Kasumi-1 (cell line): ENCODE measurements at places on chromosomes 1 and 21.

DNA sequence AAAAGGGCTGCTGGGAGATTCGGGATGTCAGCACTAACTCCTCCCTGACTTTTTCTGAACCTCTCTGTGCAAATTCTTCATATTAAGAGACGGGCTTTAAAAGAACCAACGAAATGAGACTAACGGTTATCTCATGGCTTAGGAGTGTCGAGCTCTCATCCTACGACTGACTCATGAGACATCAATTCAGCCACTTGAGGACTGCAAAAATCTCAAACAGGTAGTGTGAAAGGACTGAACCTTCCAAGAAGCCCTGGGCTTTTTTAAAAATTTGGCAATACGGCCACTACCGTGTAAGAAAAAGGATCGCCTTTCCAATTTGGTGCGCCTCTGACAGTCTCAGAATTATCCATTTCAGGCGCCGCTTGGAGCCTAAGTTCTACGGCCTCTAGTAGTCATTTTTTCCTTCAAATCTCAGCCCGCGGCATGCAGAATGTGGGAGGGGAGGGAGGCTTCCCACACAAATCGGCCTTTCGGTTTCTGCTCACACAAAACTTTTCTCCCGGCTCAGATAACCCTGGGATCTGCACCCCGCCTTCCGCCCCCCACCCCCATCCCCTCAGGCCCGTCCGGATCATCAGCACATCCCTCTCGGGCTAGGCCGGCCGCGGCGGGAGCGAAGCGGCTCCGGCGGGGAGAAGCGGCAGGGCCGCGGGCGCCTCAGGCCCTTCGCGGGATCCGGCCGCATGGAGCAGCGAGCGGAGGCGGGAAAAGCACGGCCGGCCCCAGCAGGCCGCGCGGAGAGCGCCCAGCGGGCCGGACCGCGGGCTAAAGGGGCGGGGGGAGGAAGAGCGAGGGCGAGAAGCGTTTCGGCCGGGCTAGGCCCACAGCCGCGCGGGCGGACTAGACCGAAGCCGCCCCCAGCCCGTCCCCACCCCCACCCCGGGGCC, 618 bp downstream of the HNRNPR start:
- peak; percentile 36 for DNase-seq

- no peak for DNase-seq
Measured at GRCh38 chr1:84366786-84367185, 31.5 kb upstream of the DNASE2B start.

- DNase-seq = peak; percentile 53
Measured at GRCh38 chr1:84689514-84690396, 506 bp downstream of the SSX2IP start.

DNA sequence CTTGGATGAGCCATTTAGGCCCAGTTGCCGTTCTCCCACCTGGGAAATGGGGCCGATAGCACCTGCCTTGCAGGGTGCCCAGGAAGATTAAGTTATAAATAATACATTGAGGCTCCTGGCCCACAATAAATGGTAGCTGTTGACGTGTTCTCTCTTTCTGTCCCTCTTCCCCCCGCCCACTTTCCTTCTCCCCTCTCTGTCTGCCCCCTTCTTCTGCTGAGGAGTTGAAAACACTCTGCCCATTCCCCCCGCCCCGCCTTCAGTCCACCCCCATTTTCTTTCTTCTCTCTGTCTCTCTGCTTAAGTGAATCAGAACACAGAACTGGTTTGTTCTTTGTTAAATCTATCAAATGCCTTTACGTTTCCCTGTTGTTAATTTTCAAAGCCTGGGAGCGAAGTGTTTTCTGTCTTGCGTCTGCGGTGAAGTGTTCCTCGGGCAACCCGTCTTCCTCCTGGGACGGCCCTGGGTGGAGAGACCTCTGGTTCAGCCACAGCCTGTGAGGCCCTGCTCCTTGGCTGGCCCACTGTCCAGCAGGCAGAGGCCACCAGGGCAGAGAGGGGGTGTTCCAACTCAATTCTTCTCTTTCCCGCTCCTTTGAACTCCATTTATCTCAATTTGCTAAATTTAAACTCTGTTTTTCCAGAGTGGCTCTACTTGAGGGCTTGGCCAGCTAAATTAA, 29.3 kb upstream of the SELENON start:
- DNase-seq = no peak

GRCh38 chr1:225343618-225344017, 84.2 kb downstream of the LBR start:
- peak; percentile 82 for DNase-seq

- DNase-seq = no peak
Measured at GRCh38 chr1:154707901-154708463, 100.0 kb upstream of the ADAR start.

DNA sequence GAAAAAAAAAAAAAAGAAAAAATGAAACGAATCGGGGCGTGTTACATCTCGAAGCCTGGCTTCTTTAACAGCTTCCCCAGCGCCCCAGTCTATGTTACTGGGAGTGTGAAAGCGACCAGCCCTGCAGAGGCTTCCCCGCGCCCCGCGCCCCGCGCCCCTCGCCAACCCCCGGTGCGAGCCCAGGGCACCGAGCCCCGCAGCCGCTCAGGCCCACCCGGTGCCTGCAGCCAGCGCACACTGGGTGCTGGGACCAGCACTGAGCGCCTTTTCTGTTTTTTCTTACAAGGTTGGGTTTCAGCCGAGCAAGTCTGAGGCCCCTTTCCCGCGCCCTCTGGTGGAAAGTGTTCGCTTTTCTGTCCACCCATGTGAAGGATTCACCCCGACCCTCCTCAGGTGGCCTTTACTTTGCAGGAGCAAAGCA, 42.1 kb upstream of the ZNF496 start:
- peak; percentile 76 for DNase-seq

GRCh38 chr1:16356867-16357266, 4.6 kb upstream of the FBXO42 start:
- DNase-seq = no peak

- no peak for DNase-seq
Measured at GRCh38 chr21:43927591-43928221, 62.7 kb downstream of the AGPAT3 start.

DNA sequence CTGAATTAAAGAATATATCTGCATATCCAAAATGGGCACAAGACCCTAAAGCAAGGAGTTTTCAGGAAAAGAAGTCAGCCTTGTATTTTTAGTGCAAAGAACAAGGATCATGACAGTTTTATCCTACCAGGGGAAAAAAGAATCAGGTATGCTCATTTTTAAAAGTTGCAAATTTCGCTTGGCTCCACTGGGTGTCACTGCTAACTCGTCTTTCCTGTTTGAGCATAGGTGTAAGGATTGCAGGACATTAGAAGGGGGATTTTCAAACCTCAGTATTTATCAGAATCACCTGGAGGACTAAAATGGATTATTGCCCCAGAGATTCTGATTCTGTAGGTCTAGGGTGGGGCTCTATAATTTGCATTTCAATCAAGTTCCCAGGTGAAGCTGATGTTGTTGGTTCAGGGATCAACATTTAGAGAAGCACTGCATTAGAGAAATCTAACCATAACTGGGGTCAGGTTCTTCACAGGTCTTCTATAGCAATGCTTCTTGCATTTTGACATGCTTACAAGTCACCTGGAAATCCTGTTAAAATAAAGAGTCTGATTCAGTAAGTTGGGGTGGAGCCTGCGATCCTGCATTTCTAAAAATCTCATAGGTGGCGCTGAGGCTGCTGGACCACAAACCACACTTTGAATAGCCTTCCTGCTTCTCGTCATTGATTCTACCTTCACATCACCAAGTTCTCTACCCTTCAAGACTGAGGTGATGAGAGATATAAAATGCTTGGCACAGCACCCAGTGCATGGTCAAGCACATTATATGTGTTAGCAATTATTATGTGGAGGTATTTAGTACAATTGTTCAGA, 39.6 kb downstream of the NUF2 start:
- DNase-seq = peak; percentile 4

GRCh38 chr1:33098371-33098770, 17.4 kb downstream of the AZIN2 start:
- DNase-seq = peak; percentile 28

- DNase-seq = no peak
Measured at GRCh38 chr21:28590676-28591075, 402.0 kb downstream of the LTN1 start.

- DNase-seq = no peak
Measured at GRCh38 chr1:164671966-164672571, 113.1 kb downstream of the PBX1 start.

- no peak for DNase-seq
Measured at GRCh38 chr1:7483634-7484383, 287.3 kb upstream of the VAMP3 start.
